ENCODE measurements at places on chromosomes 7 and 10.

- DNase-seq = peak; percentile 55
These were observed 57.5 kb upstream of the CHCHD3 start for GRCh38 chr7:133139350-133139749.

- no peak for DNase-seq
These were observed 240.2 kb downstream of the PTEN start for GRCh38 chr10:88103576-88103975.

GRCh38 chr10:3873728-3874461 lies 88.9 kb upstream of the KLF6 start:
- no peak for DNase-seq

DNA sequence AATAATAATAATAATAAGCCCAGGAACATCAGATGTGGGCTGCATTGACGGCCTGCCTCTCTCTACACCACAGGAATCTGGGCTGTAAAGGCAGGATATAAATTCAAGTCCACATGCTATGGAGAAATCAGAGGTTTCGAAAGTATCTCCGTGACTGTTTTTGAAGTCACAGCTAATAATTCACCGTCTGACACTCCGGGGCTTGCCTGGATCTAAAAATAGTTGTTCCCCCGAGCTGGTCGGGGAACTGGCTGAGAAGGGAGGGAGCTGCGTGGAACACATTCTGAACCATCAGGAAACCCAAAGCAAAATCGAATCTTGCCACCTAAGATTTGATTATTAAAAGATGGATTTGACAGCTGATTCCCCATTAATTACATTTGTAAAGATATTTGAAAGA lies 35.4 kb downstream of the KLF6 start:
- no peak for DNase-seq

DNA sequence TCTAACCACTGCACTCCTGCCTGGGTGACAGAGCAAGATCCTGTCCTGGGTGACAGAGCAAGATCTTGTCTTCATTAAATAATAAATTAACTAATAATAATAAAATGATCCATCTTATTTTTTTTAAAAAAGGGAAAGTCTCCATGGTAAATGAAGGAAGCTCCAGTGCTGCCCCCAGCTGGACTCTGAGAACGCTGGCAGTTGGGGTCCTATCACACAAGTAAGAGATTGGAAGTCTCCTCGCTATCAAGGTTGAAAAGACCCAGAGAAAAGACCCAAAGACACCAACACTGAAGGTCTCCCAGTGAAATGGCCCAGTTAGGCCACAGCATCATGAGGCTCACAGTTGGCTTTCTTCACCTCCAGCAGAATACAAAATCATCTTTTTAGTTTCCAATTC lies 13.8 kb upstream of the C10orf67 start:
- DNase-seq = no peak

- no peak for DNase-seq
These were observed 116.7 kb downstream of the REEP3 start for GRCh38 chr10:63637901-63638327.

GRCh38 chr7:2474224-2474623 lies 2.0 kb downstream of the GRIFIN start:
- no peak for DNase-seq

DNA sequence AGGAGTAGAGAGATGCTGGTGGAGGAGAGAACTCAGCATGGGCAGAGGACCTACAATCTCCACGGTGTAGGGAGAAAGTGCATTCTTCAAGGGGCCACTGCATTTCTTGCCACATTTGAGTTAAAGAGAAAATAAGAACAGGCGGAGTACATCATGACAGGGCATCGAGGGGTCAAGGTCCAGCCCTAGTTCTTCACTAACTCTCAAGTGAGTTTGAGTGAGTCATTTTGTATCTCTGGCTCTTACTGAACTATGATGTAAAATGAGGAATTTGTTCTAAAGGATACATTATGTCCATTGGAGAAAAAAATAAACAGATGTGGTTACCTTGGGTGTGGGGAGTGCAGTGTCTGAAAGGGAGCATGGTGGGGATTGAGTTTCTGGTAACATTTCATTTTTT lies 182.9 kb downstream of the XPNPEP1 start:
- no peak for DNase-seq

DNA sequence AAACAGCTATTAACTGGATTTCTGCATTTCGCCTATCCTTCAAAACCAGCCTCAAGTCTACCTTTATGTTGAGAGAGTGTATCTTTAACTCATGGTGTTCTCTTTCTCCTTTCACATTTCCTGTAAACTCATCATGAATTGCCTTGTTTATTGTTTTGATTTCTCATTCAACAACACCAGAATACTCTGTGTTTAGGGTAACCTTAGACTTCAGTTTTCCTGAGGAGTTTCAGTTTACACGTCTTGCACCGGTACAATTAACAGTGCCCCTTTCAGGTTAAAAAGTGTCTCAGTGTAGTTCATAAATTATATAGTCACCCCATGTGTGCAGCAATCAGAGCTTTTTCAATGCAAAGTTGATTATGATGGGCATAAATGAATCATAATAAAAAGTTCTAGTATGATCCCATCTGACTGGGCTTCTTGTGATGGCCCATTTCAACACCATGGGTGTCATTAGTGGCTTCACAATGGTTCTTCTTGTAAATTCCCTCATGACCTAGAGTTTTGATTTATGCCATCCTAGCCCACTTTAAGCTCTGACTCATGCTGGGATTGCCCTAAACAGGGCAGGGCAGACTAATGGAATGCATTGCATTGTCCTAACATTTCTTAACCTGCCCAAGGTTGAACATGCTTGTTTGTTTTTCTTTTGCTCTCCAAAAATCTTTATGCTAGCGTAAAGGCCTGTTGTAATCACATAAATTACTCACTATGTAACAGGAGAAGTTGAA lies 22.0 kb downstream of the ITGB8 start:
- DNase-seq = no peak

DNA sequence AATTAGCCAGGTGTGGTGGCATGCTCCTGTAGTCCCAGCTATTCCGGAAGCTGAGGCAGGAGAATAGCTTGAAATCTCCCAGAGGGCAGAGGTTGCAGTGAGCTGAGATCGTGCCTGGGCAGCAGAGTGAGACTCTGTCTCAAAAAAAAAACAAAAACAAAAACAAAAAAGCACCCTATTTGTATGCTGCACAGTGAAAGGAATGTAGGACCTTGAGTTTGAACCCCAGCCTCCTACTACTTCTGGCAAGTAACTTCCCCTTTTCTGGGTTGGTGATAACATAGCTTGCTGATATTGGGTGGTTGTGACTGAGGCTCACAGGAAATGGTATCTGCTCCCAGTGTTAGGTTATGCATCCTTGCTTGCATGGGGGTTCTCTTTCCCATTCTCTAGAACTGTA lies 205.3 kb downstream of the BUB3 start:
- DNase-seq = no peak

- DNase-seq = no peak
These were observed 165.1 kb upstream of the WNT16 start for GRCh38 chr7:121163699-121164098.

GRCh38 chr7:71787513-71787912 lies 624.6 kb downstream of the CALN1 start:
- DNase-seq = no peak

Measured in renal cortex interstitium (tissue), 15 donors.